ENCODE measurements at places on chromosomes 5 and 9.

DNA sequence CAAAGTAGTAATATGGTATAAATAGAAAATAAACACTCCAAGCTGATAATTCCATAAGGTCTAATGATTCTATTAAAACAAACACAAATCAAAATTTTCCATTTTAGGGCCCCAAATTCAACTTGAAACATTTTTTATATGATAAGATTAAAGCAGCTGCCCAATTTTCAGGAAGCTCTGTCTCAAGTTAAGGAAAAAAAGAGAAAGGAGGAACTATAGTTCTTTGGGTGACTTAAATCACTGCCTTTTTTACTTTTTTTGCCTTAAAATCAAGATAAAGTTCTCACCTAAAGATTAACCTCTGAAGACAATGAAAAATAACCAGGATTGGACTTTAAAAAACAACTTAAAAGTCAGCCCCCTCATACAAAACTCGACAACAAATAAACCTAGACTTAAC lies 76.0 kb upstream of the IFNE start:
- no peak for DNase-seq

DNA sequence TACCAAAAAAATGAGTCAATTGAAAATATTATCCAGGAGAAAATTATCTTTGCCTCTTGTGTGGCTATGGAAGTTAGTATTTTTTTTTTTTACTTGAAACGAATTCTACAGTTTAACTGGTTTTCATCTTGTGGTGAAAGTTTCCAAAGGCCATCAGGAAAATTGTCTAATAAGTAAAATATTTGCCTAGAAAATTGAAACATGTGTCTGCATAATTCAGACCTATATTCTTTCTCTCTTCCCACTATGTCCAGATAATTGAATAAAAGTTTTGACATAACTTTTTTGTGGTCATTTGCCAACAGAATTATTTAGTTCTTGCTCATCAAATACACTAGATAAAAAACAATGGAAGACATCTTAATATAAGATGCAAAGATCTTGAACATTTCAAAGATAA lies 321.5 kb upstream of the RPS23 start:
- no peak for DNase-seq

DNA sequence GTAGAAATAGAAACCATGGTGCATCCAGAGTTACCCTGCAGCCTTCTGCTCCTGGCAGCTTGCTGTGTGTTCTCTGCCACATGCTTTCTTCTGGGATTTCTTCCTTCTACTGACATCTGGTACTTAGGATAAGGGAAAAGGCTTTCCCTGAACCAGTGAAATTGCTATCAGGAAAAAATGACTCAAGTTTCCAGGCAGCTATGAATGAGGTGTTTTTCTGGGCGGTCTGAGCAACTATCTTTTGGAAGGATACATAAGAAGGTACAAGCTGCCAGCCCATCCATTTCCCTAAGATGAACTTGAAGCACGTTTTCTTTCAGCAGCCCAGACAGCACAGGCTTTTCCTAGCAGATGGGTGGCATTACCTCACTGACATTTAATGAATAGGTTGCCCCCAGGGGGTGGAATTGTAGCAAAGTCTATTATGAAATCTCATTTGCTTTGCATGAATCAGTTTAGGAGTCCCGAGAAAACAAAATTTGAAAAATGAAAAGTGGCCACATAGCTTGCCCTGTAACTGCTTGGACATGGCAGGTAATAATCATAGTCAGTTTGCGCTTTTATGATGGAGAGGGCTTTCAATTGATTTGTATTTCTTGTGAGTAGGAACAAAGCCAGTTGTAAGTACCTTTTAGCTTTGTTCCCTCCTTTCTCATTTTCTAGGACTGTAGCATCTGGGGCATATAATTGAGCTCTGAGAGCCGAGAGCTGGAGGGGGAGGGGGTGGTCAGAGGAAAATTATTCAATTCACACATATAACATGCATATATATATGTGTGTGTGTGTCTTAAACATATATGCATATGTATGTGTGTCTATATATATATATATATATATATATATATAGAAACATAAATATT lies 108.5 kb downstream of the C9orf152 start:
- DNase-seq: no peak

DNA sequence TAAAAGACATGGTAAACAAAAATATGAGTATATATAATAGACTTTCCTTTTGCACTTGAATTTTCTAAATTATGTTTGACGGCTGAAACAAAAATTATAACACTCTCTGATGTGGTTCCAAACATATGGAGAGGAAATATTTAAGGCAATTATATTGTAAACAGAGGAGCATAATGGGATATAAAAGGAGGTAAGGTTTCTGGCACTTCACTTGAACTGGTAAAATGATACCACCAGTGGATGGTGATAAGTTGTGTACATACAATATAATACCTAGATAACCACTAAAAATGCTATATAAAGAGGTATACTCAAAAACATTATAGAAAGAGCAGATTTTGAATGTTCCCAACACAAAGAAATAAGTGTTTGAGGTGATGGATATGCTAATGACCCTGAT lies 192.9 kb upstream of the RAD23B start:
- DNase-seq: no peak
